ENCODE measurements at places on chromosomes 3 and 15.

- no peak for DNase-seq
Measured at GRCh38 chr3:194405766-194406165, 6.7 kb upstream of the GP5 start.

DNA sequence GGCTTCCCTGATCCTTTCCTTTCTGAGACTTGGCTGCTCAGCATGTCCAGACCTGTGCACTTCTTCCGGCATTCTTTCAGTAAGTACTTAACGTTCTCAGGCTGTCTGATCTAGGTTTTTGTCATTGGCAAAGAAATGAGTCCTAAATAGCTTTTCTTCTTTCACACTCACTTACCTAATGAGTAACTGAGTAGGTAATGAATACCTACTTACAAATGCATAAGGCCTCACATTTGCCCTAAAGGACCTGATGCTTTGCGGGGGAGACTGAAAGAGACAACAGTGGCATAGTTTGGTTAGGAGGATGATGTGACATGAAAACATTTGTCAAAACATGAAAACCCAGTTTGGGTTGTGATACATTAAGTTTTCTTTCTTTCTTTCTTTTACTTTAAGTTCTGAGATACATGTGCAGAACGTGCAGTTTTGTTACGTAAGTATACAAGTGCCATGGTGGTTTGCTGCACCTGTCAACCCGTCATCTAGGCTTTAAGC lies 516.7 kb upstream of the CFAP20DC start:
- DNase-seq = no peak

- DNase-seq = no peak
Measured at GRCh38 chr3:50183755-50184154, 7.7 kb upstream of the GNAT1 start.

DNA sequence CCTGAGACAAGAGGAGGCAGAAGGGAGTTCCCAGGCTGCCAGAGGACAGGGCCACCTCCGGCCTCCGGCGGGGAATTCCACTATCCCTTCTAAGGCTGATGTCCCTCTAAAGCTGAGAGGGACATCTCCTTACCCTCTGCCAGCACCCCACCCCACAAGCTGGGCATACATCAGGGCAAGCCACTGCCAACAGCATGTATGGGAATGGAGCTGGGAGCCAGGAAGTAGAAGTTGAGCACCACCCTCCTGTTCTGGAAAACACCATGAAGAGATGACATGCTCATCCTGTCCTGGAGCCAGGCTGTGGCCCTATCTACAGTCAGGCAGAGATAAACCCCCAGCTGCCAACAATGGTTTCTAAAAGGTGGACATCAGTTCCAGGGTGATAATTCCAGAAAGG lies 7.1 kb downstream of the PLCD1 start:
- no peak for DNase-seq

DNA sequence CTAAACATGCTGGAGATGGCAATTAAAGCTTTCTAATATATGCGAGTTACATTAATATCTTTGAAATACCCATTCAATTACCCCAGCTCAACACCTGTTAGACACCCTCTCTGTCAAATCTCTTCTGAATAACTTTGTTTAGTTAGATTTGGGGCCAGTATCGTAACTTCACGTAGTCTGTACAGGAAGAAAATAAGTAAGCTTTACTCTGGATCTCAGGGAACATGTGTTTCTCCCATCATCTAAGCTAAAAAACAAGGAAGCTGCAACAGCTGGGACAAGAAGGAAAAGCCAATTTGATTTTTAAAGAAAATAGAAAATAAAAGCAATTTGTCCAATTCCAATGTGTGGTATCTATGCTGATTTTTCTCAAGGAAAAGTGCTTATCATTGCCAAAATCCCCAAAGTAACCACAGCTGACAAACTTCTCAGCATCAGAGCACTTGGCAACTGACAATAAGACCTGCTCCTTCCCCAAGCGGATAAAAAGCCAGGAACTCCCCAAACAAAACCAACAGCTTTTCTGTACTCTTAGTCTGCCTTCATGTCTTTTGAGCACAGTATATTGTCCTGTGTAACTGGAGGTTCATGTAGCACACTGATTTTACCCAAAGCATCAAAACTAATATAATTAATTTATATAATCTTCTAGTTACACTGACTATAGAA lies 279.1 kb downstream of the ZBTB20 start:
- DNase-seq = no peak

Measured in Daoy (cell line).